ENCODE measurements at places on chromosomes 13 and 19.
A peak's percentile ranks its signal among the peaks of the same experiment; 100 is the strongest.

DNA sequence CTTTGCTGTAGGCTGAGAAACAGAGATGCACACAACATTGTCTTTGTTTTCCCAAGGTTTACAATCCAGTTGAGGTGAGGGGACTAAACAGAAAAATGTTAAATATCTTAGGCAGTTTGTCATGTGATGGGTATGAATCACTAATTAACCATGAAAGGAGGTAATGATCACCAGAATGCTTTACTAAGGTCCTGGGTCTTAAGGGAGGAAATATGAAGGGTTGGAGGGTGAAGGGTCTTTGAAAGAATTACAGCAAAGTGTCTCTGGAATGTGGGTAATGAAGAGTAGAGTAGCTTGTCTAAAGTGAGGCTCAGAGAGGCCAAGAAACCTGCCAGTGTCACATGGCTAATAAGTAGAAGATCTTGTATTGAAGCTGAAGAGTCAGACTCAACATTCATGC lies 19.0 kb downstream of the BIVM start:
- DNase-seq: no peak

DNA sequence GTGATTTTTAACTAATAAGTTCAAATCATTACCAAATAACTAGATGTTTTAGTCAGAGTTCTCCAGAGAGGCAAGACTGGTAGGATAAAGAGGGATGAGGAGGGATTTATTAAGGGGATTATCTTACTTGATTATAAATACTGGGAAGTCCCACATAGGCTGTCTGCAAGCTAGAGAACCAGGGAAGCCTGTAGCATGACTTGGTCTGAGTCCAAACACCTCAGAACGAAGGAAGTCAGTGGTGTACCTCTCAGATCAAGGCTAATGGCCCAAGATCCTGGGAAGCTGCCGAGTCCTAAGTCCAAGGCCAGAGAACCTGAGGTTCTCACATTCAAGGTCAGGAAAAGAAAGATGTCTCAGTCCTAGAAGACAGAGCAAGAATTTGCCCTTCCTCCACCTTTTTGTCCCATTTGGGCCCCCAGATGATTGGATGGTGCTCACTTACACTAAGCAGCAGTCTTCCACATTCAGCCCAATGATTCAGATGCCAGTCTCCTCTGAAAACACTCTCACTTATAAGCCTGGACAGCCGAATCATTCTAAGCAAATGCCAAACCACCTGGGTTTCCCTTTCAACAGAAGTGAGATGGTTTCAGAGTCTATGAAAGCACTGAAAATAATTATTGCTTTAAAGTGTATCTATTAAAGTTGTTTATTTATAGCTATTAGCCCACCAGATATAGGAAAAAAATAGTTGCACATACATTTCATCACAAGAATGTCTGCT lies 1599.2 kb downstream of the OLFM4 start:
- no peak for DNase-seq

GRCh38 chr13:49627831-49628652 lies at the start of gene ARL11:
Gene ARL11 (plus strand): TSS chr13:49628507. CDS start chr13:49630448, 1,941 bp downstream.
- DNase-seq: peak; percentile 54

DNA sequence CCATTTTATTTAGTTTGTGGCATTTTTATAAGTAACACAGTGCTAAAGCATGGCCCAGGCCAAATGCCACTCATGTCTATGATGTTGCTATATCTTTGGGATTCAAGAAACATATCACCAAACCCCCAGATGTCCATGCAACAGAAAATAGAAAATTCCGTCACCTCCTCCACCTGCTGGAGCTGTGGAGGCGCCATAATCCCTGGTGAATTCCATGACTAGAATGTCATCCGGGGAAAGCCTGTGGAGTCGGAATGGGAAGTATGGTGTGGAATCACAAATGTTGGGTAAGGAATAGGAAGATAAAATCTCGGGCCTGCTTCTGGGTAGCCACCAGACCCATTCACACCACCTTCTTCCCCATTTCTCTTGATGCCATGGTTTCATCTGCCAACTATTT lies 51.7 kb upstream of the RAP2A start:
- DNase-seq: no peak

DNA sequence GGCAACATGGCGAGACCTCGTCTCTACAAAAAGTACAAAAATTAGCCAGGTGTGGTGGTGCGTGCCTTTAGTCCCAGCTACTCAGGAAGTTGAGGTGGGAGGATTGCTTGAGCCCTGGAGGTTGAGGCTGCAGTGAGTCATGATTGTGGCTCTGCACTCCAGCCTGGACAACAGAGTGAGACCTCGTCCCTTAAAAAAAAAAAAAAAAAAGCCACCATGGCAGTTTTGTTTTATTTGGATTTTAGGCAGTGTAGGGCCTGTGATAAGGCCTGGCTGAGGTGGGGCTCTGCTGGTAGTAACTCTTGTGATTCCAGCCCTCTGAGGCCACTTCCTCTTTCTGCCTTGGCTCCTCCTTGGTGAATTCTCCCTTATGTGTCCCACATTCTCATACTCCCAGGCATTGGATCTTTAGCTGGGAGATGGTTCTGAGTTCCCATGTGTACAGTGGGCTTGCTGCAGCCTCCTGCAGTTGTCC lies 39.2 kb downstream of the GATAD2A start:
- DNase-seq: no peak

Data from activated T-helper 2 cell treated with anti-CD3 and anti-CD28 coated beads, Interferon-gamma antibody, Interleukin-2, Interleukin-4, amounts not matched to agents 10 μg/mL and 5 μg/mL and 100 μg/mL, durations not matched to agents 14 hours and 24 hours and 36 hours (primary cell).